ENCODE measurements at places on chromosomes 4 and X. TPM values are rescaled to one million over a fixed set of nuclear protein-coding genes. Genes with fewer than 3 reads are reported as not detected.

DNA sequence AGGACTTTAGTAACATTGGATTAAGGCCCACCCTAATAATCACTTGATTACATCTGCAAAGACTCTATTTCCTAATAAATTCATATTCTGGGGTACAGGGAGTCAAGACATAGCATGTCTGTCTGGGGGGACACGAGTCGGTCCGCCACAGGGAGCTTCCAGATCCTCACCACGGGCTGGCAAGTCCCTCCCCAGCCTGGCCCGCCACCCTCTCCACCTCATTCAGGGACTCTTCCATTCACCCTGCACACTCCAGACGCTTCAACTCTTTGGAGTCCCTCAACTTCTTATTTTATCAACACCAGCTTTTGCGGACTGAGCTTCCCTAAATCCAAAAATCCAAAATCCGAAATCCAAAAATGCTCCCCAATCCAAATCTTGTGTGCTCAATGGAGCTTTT is 71.2 kb downstream of the DCTD start:
- DNase-seq: no peak

The NWD2 gene
- total RNA-seq: not detected

The PHOX2B gene
- not detected for total RNA-seq

The GAGE12D gene
- not detected for total RNA-seq

DNA sequence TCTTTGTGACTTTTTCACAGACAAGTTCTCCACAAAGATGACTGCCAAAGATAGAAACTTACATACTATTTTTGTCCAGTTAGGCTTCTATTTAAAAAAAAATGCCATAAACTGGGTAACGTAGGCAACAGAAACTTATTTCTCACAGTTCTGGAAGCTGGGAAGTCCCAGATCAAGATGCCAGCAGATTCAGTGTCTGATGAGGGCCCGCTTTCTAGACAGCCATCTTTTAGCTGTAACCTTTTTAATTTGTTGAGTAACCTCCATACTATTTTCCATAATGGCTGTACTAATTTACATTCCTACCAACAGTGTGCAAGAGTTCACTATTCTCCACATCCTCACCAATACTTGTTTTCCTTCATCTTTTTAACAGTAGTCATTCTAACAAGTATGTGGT is 55.5 kb downstream of the ARHGEF38 start:
- DNase-seq: no peak

GRCh38 chr4:48767055-48767929 is 12.8 kb downstream of the FRYL start:
- DNase-seq: no peak

The RP2 gene
- total RNA-seq: 11.0 TPM

GRCh38 chr4:15004739-15005301 is 2.5 kb downstream of the CPEB2 start:
- peak; percentile 95 for DNase-seq

DNA sequence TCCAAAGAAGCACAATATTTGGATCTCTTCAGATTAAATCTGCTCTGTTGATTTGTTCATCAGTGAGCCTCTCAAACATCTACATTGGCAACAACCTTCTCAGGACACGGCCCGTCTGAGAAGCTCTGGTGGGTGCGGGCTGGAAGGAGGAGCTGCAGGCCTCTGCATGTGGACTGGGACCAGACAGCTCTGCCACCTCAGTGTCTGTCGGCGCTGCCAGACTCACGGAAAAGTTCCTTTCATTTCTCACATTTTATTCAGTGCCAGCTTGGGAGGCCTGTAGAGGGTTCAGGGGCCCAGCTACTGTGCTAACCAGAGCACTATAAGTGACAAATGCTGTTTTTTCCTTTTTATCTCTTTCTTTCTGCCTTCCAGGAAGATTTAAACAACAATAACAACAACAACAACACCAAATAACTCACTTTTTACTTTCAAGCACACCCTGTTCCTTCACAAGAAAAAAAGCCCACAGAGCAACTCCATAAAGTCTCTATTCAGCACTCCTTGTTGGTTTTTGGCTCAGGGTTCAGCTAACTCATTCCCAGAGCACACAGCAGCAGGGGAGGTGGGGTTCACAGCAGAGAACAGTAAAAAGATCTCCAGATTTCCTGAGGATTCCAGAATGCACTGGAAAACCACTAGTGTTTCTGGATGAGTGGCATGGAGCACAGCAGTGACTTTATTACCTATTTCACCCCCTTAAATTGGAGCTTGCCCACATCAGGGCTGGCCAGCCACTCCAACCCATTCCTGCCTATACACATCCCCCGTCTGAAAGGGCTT is 23.2 kb upstream of the HOPX start:
- DNase-seq: no peak

DNA sequence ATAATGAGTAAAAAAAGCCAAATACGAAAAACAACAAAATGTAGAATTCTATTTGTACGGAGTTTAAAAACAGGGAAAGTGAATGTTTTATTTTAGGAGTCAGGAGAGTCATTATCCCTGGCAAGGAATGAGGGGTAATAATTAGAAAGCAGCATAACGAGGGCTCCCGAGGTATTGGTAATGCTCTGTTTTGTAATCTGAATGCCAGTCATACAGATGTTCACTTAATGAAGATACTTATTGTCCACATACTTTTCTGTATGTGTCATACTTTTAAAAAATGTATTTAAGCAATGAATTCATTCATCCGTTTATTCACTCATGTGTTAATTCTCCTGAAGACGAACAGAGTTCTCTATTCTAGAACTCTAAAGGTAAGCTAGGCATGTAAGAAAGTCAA is 87.8 kb upstream of the BMP2K start:
- DNase-seq: no peak

DNA sequence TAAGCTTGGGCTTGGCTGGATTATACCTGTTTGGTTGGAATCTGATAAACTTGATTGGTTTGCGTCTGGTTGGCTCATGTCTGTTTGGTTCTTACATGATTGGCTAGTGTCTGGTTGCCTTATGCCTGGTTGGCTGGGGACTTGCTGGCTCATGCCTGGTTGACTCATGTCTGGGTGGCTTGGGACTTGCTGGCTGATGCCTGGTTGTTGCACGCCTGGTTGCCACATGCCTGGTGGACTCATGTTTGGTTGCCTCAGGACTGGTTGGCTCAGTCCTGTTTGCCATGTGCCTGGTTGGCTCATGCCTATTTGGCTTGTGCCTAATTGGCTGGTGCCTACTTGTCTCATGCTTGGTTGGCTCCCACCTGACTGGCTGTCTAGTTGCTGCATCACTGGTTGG is 104.5 kb downstream of the APOOL start:
- DNase-seq: no peak

DNA sequence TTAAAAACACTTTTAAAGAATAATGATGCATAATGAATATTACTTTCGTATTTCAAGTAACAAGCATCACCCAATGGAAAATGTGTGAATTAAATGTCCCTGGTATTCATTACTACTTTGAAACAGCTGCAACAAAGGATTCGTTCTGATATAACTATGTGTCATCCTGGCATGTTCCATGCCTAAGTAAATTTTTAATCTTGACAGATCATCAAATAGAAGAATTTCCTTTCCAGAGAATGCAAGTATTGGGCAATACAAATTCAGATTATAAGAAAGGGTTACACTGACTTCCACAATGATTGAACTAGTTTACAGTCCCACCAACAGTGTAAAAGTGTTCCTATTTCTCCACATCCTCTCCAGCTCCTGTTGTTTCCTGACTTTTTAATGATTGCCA is 105.3 kb downstream of the SPCS3 start:
- DNase-seq: no peak

The ETNPPL gene
- not detected for total RNA-seq

The EDA gene
- 4.6 TPM for total RNA-seq

DNA sequence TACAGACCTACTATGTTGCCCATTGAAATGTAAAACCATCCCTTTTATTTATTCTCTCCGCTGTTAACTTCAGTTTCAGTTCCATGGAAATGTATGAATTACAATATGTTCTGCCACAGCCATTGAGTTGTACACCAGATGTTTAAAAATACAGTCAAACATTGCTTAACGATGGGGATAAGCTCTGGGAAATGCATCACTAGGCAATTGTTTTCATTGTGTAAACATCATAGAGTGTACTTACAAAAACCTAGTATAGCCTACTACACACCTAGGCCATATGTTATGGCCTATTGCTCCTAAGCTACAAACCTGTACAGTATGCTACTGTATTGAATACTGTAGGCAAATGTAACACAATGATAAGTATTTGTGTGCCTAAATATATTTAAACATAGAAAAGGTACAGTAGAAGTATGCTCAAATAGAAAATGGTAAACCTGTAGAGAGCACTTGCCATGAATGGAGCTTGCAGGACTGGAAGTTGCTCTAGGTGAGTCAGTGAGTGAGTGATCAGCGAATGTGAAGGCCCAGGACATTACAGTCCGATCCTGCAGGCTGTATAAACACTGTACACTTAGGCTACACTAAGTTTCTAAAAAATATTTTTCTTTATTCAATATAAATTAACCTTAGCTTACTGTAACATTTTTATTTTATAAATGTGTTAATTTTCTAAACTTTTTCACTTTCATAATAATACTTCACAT is 2.7 kb upstream of the PF4V1 start:
- no peak for DNase-seq

DNA sequence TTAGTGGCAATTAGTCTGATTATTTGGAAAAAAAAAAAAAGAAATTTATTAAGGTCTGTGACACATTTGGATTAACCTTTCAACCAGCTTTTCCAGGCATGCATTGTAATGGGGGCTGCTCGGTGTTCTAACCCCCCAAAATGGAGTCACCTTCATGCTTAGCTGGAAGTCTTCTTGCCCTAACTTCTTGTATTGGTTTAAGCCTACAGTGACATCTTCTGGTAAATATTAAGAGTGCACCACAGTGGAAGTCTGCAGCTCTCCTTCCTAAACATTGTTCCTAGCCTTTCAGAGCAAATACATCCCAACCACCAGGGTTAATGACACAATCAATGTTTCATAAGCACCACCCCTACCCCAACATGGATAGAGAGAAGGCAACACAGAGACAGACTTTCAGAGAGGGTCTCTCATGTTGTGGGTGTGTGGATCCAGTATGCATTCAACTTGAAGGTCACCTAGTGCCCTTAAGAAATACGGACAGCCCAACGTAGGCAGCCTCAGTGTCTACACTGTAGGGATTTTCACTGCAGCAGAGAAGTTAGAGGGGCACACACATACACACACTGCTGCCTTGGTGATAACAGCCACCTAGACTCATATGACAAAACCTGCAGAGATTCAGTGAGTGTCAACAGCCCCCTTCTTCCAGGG is 142.9 kb upstream of the MBNL3 start:
- no peak for DNase-seq

DNA sequence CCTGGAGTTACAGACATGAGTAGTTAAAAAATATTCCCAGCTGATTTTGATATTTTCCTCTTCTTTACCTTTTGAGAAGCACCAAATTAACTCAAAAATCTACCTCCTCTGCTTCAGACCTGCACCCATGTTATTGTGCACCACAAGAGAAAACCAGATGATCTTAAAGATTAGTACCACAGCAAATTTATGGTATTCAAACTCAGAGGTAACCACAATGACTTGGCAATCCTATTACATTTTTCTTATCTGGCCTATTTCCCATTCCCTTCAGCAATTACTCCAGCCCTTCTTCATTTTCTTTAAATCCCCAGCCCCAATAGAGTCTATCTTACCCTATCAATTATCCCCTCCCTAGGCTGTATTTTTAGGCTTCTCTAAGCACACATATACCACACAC is 535.1 kb downstream of the FAT4 start:
- DNase-seq: no peak

DNA sequence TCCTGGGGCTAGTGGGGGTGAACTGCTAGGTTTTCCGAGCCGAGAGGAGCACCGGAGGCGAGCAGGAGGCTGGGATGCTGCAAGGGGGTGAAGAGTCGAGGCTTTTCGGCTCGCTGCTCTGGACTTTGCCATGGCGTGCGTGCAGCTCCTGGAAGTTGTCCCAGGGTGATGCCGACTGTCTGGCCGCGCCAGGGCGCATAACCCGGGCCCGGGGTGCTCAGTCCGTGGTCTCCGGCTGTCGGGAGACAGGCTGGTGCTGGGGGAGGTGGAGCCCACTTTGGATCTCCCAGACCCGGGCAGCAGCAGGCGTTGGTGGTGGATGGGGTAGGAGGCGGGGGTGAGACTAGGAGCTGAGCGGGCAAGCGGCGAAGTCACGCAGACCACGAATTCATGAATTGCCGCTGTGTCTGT is 793 bp downstream of the GRIA3 start:
- DNase-seq: peak; percentile 50

- DNase-seq: no peak
Observed at GRCh38 chr4:10171055-10171454, 54.5 kb upstream of the WDR1 start.

GRCh38 chrX:56817179-56817578 is 88.1 kb downstream of the NBDY start:
- DNase-seq: no peak

- no peak for DNase-seq
Observed at GRCh38 chr4:68338625-68339024, 11.3 kb downstream of the YTHDC1 start.

DNA sequence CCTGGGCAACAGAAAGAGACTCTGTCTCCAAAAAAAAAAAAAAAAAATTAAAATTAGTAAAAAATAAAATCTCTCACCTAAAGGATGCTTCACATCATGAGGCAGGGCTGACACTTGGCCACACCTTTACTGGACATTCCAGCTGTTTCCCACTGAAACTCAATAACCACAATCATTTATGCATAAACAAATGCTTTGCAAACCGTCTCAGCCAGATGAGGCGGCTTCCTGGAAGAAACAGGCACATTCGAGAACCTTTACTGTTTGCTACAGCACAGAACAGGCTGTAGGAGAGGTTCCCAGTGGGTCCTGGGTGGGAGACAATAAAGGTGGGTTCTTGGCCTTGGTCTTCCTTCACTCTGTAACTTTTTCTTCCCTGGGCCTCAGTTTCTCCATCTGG is 10.9 kb upstream of the TBC1D14 start:
- no peak for DNase-seq

DNA sequence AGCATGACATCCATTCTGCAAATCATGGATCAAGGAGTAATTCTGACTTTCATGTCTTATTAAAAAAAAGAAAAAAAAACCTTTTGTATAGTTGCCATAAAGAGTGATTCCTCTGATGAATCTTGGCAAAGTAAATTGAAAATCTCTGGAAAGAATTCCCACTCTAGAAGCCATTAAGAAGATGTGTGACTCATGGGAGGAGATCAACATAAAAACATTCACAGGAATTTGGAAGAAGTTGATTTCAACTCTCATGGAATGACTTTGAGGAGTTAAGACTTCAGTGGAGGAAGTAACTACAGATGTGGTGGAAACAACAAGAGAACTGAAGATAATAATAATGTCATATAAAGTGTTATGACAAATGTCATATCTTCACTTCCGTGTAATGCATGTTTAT is 204.2 kb downstream of the PABPC4L start:
- no peak for DNase-seq

The ADH1A gene
- total RNA-seq: 3.5 TPM

GRCh38 chr4:141642711-141643110 is 6.3 kb downstream of the IL15 start:
- no peak for DNase-seq

The FAM114A1 gene
- 104 TPM for total RNA-seq

The ANXA3 gene
- 5.3 TPM for total RNA-seq

The APBB2 gene
- 101 TPM for total RNA-seq

DNA sequence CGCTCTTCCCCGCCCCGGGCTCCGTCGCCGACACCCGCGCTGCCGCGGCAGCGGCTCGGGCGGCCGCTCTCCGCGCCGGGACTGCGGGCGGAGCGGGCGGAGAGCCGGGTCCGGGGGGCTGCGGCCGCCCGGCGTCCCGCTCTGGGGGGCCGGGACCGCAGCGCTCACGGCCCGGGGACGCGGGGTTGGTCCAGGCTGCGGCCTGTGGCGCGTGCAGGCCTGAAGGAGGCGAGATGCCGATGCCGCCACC is 492 bp downstream of the GALNT7 start:
- DNase-seq: no peak

The ARR3 gene
- not detected for total RNA-seq
